ENCODE measurements at places on chromosomes 13 and 19. TPM values are rescaled to one million over a fixed set of nuclear protein-coding genes. Genes with fewer than 3 reads are reported as not detected.

Gene UPF1
- total RNA-seq: 42.1 TPM

Gene UFM1
- 22.4 TPM for total RNA-seq

Gene LGI4
- total RNA-seq: 0.13 TPM

Gene IRGC
- not detected for total RNA-seq

Gene CGB2
- not detected for total RNA-seq

Gene HS6ST3
- not detected for total RNA-seq

Gene FKRP
- 17.6 TPM for total RNA-seq

Gene SLC25A42
- 0.88 TPM for total RNA-seq

Gene ZNF90
- not detected for total RNA-seq

Gene SIGLEC10
- 0.08 TPM for total RNA-seq

Gene KLK4
- not detected for total RNA-seq

Gene PSG7
- total RNA-seq: 0.07 TPM

Gene S1PR2
- total RNA-seq: 1.1 TPM
